Activated naive CD4-positive, alpha-beta T cell (primary cell): ENCODE measurements at places on chromosomes 1 and 21.

GRCh38 chr21:25903607-25904006 is 168.8 kb downstream of the GABPA start:
- no peak for DNase-seq

DNA sequence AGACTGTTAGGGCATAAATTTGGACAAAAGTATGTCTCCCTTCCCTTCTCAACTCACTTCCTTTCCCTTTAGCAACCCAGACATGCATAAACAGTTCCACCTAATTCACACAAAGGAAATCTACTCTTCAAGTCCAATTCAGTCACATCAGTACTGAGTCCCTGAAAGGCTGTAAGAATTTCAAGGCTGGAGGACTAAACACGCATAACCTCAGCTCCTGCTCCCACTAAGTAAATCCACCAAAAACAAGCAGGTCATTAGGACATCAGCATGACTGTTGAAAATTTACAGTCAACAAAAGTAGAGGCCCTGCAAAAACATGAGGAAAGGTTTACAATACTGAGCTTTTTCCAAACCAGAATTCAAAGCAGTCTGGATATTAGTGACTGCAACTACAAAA is 18.4 kb downstream of the SETD4 start:
- no peak for DNase-seq

- no peak for DNase-seq
Observed at GRCh38 chr1:167223144-167224103, 2.7 kb downstream of the POU2F1 start.

GRCh38 chr1:175536369-175536768 is 207.0 kb downstream of the TNR start:
- DNase-seq: no peak

DNA sequence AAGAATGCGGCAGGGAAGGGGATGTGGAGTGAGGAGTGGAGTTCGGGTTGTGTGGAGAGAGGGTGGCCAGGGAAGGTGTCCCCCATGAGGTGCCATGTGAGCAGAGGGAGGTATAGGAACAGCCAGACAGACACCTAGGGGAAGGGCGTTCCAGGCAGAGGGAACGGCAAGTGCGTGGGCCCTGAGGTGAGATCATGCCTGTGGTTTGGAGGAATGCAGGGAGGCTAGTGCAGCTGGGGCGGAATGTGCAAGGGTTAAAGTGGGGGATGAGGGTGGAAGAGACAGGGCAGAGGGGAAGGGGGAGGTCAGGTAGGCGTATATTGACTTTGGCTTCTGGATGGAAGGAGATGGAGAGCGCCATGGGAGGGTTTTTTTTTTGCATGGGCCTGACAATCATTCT is 31.6 kb upstream of the PADI6 start:
- DNase-seq: no peak

DNA sequence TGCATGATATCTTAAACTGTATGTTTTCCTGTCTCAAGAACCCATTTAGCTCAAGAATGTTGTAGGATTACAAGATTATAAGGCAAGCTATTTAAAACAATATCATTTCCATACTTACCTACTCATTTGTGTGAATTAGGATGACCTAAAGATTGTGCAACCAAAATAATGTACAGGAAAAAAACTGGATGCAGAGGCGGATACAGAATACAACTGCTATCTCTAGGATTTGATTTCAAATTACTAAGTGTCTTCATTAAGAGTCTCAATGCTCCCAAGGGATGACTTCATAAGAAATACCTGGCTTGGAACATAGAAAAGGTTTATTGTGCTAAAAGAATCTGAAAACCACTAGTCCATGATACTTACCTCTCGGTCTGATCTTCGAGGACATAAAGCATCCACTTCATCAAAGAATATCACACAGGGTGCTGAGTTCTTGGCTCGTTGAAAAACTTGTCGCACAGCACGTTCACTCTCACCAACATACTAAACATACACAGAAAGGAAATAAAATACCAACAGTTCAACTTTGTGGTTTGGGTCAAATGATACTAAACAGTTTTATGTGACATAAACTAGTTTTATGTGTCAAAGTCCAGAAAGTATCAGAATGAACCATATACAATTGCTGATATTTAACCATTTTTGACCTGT is 54.9 kb downstream of the NVL start:
- DNase-seq: no peak

- DNase-seq: no peak
Observed at GRCh38 chr1:244836584-244836983, 1.1 kb downstream of the COX20 start.

DNA sequence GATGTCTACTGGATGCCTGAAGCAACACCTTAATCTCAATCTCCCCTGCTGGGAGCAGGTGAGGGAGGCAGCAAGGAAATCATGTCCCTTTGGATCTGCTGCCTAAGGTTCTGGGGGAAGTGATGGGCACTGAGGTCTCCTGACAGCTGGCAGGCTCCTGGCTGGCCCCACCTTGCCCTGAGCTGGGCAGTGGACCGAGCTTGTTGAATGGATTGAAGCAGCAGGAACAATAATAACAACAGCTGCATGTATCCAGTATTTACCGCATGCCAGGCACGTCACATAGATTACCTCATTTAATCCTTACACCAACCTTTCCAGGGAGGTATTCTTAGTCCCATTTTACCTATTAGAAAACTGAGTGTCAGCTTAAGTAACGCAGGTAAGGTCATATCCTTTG is 133.9 kb downstream of the PLXNA2 start:
- no peak for DNase-seq

- no peak for DNase-seq
Observed at GRCh38 chr1:239795304-239795703, 296.4 kb upstream of the FMN2 start.

- DNase-seq: no peak
Observed at GRCh38 chr1:19038732-19039131, 82.3 kb upstream of the IFFO2 start.

GRCh38 chr1:198867182-198867581 is 228.3 kb downstream of the PTPRC start:
- DNase-seq: no peak

- no peak for DNase-seq
Observed at GRCh38 chr1:115732316-115732715, 36.2 kb downstream of the CASQ2 start.

- DNase-seq: no peak
Observed at GRCh38 chr21:17987382-17988101, 168.4 kb upstream of the C21orf91 start.

- no peak for DNase-seq
Observed at GRCh38 chr1:6935361-6935883, 150.2 kb downstream of the CAMTA1 start.

DNA sequence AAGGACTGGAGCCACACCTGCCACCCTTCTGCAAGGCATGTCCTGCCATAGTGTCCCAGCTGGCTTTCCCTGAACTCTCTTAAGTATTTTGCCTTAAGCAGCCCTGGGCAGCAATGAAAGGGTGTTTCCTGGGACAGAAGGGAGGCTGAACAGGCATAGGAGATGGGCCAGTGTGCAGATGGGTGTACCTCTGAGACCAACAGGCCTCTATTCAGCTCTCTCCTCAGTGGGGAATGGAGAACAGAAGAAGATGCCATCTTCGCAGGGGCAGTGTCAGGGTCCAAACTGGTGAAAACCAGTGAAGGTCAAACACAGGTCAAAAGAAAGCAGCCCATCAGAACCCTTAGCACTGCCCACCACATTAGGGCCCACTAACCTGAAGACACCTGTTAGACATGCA is 53.2 kb downstream of the FAM78B start:
- no peak for DNase-seq

DNA sequence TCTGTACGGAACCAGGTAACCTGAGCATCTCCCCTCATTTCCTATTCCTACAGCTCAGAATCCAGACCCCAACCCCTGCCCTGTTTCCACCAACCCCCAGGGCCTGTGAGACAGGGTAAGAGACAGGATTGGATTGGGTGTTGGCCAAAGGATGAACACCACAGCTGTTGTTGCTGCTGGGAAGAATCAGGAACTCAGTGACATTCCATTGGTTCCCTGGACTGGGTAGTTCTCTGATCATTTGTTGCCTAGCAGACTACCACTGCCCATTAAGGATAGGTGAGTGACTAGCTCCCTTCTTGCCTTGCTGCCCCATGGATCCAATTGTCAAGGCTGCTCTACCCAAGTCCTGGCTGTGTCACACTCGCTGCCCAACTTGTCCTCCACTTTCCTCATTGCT is 10.0 kb downstream of the NCSTN start:
- no peak for DNase-seq

GRCh38 chr21:42629933-42630589 is 23.4 kb upstream of the PDE9A start:
- no peak for DNase-seq

DNA sequence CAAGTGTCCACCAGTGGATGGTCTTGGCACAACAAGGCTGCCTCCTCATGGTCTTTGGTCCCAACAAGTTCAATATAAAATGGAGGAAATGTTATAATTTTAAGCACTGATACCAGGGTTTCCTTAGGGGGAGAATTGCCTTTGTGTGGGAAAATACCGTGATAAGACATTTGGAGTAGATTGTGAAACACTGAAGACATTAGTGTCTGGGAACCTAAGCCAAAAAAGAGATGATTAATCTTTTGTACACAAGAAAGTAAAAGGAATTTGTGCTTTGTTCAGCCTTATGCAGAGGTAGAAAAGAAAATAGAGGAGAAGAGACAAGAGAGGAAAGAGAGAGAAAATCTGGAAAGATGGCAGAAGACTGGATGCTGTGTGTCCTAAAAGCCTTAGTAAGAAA is 36.1 kb downstream of the ST6GALNAC3 start:
- no peak for DNase-seq

GRCh38 chr21:41753006-41753898 is 13.6 kb downstream of the RIPK4 start:
- DNase-seq: no peak

- no peak for DNase-seq
Observed at GRCh38 chr1:202553560-202554038, 156.7 kb downstream of the SYT2 start.
